ENCODE measurements at places on chromosomes 7 and 10. TPM values are rescaled to one million over a fixed set of nuclear protein-coding genes. Genes with fewer than 3 reads are reported as not detected.

Gene SKIDA1
- total RNA-seq = 8.8 TPM

Gene HECW1
- total RNA-seq = 62.1 TPM

Gene CTTNBP2
- total RNA-seq = 63.5 TPM

Gene ZNF727
- total RNA-seq = 0.18 TPM

Gene OR13A1
- total RNA-seq = 0.45 TPM

Gene AQP1
- total RNA-seq = 2.3 TPM

Gene MOSPD3
- 11.7 TPM for total RNA-seq

Gene ZNF722
- total RNA-seq = not detected

Gene HOXA1
- not detected for total RNA-seq

Gene EPDR1
- 21.2 TPM for total RNA-seq

Gene GPR85
- total RNA-seq = 58.8 TPM

Gene LRRC61
- total RNA-seq = 8.2 TPM

Gene SH3PXD2A
- total RNA-seq = 13.3 TPM

Gene FAM20C
- total RNA-seq = 19.8 TPM

Gene LIPM
- not detected for total RNA-seq

Gene RBP3
- total RNA-seq = not detected

Gene PPP1R3C
- 19.6 TPM for total RNA-seq

Gene ZC3HAV1
- total RNA-seq = 6.3 TPM

Gene PARD3
- 52.6 TPM for total RNA-seq

Gene UPK3BL1
- 68.1 TPM for total RNA-seq
